Ovary (tissue), 10 donors: ENCODE measurements at places on chromosomes 6 and 20. TPM values are rescaled to one million over a fixed set of nuclear protein-coding genes. Genes with fewer than 3 reads are reported as not detected.

GRCh38 chr20:62999580-62999979, 7.2 kb downstream of the BHLHE23 start:
- no peak overlapping the region for H3K27ac ChIP-seq
- no peaks in the 10 kb centered on the region for H3K27me3 ChIP-seq
- H3K4me1 ChIP-seq, result no peaks in the 10 kb centered on the region
- DNase-seq, result no peak
- H3K36me3 ChIP-seq, result no peaks in the 10 kb centered on the region

The CDSN gene
- not detected for polyA plus RNA-seq

DNA sequence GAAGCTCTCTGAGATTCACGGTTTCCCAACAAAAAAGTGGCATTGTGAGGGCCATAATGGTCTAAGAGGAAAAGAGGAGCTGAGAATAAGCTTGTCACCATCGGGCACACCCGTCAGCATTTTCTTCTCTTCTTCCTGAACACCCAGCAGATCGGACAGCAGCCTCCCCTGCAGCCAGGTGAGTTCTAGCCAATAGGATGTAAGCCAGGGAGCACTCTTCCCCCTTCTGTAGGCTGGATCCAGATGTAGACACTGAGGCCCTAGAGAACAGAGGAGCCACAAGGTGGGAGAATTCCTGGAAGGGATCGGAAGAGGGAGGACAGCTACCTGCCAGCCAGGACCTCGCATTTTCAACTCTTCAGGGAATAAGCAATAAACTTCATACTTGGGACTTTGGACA, 228.0 kb downstream of the SYNDIG1 start:
- no peaks in the 10 kb centered on the region for H3K36me3 ChIP-seq
- no peak overlapping the region for H3K4me3 ChIP-seq
- peaks cover 7% of the 10 kb centered on the region for H3K4me1 ChIP-seq
- H3K27me3 ChIP-seq, result no peaks in the 10 kb centered on the region
- no peak for DNase-seq

DNA sequence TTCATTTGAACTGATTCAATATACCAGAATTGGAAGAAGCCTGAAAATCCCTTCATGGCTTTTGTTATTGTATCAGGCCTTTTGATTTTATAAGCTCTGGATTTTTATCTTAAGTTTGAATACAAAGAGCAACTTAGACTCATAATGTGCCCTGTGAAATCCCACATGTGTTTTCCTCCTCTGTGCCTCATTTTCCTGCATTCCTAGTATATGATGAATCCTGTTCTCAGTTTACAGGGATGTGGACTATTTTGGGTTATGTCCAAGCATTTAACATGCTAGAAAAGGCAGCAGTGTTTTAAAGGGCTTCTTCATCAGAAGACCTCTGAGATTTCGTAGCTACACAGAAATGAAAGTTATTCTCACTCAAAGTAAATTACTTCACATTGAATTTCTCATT, 455.0 kb downstream of the RFPL4B start:
- H3K4me1 ChIP-seq, result no peaks in the 10 kb centered on the region
- no peaks in the 10 kb centered on the region for H3K36me3 ChIP-seq
- H3K27me3 ChIP-seq, result no peaks in the 10 kb centered on the region
- no peak overlapping the region for H3K4me3 ChIP-seq

The E2F1 gene
- polyA plus RNA-seq, result 0.95 TPM

- H3K27me3 ChIP-seq, result no peaks in the 10 kb centered on the region
- no peaks in the 10 kb centered on the region for H3K36me3 ChIP-seq
- DNase-seq, result no peak
- H3K4me1 ChIP-seq, result no peaks in the 10 kb centered on the region
- no peak overlapping the region for H3K27ac ChIP-seq
Observed at GRCh38 chr20:56934888-56935287, 305.8 kb downstream of the TFAP2C start.

The PDSS2 gene
- 15.6 TPM for polyA plus RNA-seq

GRCh38 chr20:62357187-62357667, 9.9 kb downstream of the LAMA5 start:
- H3K27ac ChIP-seq, result peak overlapping the region; percentile 68
- peak; percentile 78 for DNase-seq
- H3K4me3 ChIP-seq, result no peak overlapping the region
- H3K36me3 ChIP-seq, result no peaks in the 10 kb centered on the region
- H3K4me1 ChIP-seq, result peaks cover 17% of the 10 kb centered on the region

The TMC2 gene
- polyA plus RNA-seq, result 0.38 TPM

The OLIG3 gene
- not detected for polyA plus RNA-seq

- H3K27ac ChIP-seq, result no peak within 1 kb of the TSS
- peaks cover 2% of the 10 kb centered on the region for H3K27me3 ChIP-seq
- H3K36me3 ChIP-seq, result no peaks in the 10 kb centered on the region
- peak; percentile 44 for DNase-seq
- no peak within 1 kb of the TSS for H3K4me3 ChIP-seq
- peaks cover 10% of the 10 kb centered on the region for H3K4me1 ChIP-seq
Observed at GRCh38 chr20:62219992-62220665, at the start of gene HRH3. Gene HRH3 (minus strand): TSS chr20:62220278. CDS start chr20:62219970, 308 bp downstream.

DNA sequence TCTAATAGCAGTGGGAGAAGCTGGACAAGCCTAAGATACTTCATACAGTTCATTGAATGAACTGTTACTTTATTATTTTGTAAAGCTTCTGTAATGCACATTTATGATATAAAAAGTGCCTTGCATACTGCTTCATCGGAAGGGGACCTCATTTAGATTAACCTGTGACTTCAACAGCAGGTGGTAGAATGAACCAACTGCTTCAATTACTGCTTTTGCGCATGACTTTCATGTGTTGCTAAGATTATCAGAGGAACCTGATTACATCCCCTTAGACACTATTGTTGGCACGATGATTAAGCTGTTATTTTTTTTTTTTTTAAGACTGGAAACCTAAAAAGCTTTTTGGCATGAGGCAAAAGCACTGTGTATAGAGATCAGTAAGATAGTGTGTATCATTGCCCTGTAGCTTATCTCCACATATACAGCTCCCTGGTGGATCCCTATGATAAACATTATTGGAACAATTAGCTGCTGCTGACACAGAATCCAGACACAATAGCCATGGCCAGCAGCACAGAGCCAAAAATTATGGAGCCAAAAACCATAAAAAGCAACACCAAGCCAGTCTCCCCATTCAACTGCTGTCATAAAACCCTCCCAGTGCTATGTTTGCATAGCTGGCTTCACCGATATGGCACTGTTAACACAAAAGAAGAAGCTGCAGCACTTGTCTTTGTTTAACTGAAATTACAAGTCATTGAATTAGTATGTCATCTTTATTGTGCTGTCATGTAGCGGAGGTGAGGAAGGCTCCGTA, 731.6 kb upstream of the MMS22L start:
- H3K27me3 ChIP-seq, result no peaks in the 10 kb centered on the region
- no peaks in the 10 kb centered on the region for H3K36me3 ChIP-seq
- H3K4me3 ChIP-seq, result no peak overlapping the region

The DEFB124 gene
- polyA plus RNA-seq, result not detected

GRCh38 chr20:25250508-25250907, 2.6 kb downstream of the PYGB start:
- H3K4me3 ChIP-seq, result no peak overlapping the region
- no peak overlapping the region for H3K27ac ChIP-seq
- H3K4me1 ChIP-seq, result peaks cover 5% of the 10 kb centered on the region
- no peaks in the 10 kb centered on the region for H3K27me3 ChIP-seq
- DNase-seq, result no peak

The ADAM33 gene
- polyA plus RNA-seq, result 34.1 TPM

The NMBR gene
- not detected for polyA plus RNA-seq

DNA sequence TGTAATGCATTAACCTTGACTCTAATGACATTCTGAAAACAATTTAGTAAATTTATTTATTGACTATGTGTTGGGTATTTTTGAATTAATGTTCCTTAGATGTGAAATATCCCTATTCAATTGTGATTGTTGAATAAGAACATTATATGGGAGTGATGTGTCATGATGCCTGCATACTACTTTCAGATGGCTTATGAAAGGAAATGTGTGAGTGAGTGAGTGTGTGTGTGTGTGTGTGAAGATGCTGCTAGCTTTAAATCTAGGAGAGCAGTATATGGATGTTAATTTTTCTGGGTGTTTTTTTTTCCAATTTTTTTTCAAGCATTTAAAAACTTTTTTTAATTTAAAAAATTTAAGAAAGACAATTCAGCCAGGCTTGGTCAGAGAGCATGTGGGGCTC, 32.5 kb upstream of the NT5E start:
- no peaks in the 10 kb centered on the region for H3K27me3 ChIP-seq
- DNase-seq, result no peak
- H3K4me3 ChIP-seq, result no peak overlapping the region
- H3K27ac ChIP-seq, result no peak overlapping the region
- H3K4me1 ChIP-seq, result peaks cover 15% of the 10 kb centered on the region
- no peaks in the 10 kb centered on the region for H3K36me3 ChIP-seq
